Stimulated activated CD4-positive, alpha-beta T cell treated with anti-CD3 and anti-CD28 coated beads, Interleukin-1b, Interleukin-23, amount 100 ng/mL, for 48 hours (primary cell): ENCODE measurements at places on chromosomes 6 and 20.

DNA sequence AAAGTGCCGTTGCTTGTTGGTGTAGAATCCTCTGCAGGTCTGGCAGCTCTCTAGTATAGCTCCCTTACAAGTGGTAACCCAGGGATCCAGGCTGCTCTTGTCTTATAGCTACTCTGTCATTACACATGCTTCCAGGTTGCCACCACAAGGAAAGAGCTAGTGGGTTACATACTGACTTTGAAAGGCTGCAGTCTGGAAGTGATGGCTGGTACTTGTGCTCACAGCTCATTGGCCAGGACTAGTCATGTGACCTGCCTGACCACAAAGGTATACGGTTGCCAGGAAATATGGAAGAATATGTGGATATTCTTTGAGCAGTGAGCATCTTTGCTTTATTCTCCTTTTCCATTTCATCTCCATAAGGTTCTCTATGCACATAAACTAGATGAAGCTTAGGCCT, 46.0 kb downstream of the RREB1 start:
- no peak for DNase-seq

DNA sequence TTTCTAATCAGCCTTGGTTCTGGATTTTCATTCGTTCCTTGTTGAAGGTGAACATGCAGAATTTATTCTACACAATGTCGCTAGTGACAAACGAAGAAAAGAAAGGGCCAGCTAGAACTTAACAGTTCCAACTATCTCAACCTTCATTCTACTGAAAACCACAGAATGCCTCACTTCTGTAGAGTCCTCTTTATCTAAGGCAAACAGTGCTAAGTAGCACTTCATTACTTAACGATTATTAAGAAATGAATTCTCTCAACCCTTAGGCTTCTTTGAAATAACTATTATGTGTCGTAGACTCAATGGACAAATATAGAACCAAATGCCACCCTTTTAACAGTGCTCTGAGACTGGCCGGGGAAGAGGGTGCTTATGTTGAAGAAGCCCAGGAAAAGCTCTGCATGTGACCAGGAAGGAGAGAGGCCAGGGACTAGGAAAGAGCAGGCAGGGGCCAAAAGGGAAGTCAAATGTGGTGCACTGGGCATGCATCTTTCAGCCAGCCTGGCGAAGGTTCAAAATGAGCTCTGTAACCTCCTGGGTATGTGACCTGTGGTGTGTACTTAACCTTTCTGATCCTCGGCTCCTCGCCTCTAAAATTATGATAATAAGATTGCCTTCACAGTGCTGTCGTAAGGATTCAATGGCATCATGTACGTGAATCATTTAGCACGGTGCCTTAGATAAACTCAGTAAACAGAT, 55.4 kb upstream of the BMP2 start:
- DNase-seq = no peak

DNA sequence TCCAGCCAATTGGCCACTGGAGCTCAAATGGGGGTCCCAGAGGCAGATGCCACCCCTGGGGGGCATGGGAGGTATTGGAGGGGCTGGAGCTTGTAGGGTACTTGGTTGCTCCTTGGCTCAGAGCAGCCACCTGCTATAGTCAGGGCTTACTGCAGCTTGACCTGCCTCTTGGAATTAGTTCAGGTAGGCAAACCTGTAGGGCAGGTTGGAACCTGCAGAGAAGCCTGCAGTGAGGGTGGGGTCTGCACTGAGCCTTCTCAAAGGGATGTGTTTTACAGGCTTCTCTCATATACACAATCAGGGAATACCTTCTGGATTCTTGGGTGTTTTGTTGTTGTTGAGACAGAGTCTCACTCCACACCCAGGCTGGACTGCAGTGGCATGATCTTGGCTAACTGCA, 94.2 kb upstream of the MYL9 start:
- DNase-seq = no peak

GRCh38 chr6:100886076-100886475, 4.9 kb upstream of the ASCC3 start:
- no peak for DNase-seq

- peak; percentile 69 for DNase-seq
These were observed 35.5 kb downstream of the DHX35 start for GRCh38 chr20:38997622-38998021.

GRCh38 chr20:36925234-36925633, 26.3 kb downstream of the SAMHD1 start:
- no peak for DNase-seq

DNA sequence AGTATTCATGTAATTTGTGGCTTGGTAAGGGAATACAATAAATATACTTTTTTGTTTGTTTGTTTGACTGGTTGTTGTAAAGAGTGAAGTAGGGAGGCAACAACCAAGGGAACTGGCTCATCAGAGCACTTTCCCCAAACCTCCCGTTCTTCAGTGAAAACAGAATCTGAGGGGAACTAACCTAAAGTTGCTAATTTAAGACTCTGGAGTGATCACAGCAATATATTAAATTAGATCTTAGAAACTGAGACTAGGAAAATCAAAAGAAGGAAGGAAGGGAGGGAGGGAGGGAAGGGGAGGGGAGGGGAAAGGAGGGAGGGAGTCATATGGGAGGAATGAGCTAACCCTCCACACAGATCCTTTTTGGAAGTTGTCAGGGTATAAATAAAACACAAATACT, 144.9 kb downstream of the SYNDIG1 start:
- DNase-seq = no peak

DNA sequence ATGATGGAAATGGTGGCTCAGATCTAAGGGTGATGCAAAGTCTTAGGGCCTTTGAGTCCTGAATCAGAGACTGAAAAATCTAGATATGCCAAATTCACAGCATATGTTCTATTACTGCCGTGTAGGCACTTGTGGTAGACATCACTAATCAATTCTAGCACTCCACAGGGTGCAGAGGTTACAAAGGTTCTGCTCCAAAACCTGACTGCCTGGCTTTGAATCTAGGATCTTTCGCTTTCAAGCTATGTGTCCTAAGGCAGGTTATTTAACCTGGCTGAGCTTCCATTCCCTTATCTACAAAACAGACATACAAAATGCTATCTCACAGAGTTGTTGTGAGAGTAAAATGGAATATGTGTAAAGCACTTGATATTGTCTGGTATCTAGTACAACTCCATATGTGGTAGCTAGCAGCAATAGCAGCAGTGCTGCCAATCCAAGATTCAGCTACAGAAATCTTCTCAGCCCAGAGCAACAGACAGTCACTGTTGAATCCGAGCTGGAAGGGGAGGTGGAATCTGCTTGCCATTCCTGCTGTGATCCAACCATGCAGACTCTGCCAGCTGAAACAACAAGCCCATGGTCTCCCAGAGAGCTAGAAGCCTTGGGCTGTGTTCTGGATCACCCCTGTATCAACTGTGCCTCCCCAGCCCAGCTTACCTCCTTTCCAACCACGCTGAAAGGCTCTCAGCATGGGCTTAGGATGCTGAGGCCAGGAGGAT, 206.9 kb downstream of the TFAP2C start:
- DNase-seq = no peak

DNA sequence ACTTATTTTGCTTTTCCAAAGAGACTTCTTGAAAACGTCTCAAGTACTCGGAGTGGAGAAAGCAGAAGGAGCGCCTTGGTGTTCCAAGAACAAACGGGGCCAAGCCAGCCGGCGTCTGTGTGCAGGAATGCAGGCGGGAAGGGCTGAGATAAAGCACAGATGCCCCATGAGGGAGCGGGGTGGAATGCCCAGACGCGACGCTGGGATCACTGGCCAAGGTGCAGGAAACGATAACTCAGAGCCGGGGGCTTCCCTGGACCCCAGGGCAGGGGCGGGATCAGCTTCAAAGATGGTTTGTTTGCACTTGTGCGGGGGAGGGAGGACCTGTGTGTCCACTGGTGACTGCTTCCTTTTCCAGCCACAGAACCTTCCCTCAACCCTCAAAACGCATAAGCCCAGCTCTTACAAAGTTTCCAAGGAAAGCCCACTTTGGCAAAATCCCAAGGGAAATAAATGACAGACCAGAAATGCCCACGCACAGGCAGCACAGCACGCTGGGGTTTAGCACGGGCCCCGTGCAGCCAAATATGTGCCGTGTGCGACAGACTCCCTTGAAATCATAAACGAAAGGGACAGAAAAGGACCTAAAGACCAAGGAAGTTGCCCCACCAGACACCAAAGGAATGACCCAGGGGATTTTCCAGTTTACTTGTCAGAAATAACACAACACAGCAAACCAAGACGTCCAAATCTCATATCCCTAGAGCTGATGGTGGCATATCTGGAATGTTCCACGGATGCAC, 113.9 kb downstream of the NFATC2 start:
- DNase-seq = no peak

GRCh38 chr6:149907317-149907716, 9.4 kb upstream of the RAET1E start:
- DNase-seq = no peak

DNA sequence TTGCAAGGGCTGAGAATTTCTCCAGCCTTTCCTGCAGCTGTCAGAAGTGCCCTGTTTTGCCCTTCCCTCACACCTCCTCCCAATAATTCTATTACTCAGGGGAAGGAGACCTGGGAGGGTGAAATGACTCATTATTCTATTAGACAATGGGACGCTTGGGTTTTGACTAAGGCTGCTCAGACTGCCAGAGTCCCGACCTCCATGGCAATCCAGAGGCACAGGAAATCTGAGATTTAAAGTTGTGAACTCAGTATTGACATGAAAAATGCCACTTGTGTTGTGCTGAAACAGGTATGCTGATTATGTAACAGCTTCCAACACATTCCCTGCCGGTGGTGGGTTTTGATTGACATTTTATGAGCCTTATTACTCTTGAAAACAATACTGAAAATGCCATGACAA, 625.9 kb upstream of the FLRT3 start:
- no peak for DNase-seq

- no peak for DNase-seq
These were observed 81.6 kb downstream of the PSMB1 start for GRCh38 chr6:170471491-170471890.

- DNase-seq = peak; percentile 31
These were observed 51.1 kb downstream of the ARID1B start for GRCh38 chr6:156828280-156828703.

GRCh38 chr6:18400831-18401446, 13.8 kb downstream of the RNF144B start:
- DNase-seq = no peak
